ENCODE measurements at places on chromosomes 2 and 18.
A peak's percentile ranks its signal among the peaks of the same experiment; 100 is the strongest.

DNA sequence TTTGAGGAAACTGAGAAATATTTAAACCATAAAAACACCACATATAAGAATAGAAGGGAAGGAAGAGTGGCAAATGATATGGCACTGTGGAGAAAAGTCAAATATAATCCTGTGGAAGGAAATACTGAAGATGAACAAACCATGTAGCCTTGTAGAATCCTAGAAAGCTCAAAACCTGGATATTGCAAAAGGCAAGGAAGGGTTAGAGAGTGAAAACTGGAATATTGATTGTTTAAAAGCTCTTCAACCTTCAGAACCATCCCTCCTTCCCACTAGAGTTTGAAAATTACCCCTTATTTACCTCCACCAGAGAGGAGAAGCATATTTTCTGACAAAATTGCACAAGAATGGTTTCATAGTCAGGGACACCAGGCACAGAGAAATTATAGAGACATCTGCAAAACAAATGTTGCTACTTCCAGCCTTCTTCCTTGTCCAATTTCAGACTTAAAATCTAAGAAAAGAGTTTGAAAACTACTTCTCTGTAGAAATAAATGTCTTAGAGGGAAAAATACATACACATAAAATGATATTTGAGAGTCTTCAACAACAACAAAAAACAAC is 48.0 kb downstream of the ANTXR1 start:
- peaks cover 10% of the 10 kb centered on the region for H3K36me3 ChIP-seq
- H3K27ac ChIP-seq = no peak overlapping the region
- no peak overlapping the region for H3K4me3 ChIP-seq
- no peaks in the 10 kb centered on the region for H3K4me1 ChIP-seq
- H3K27me3 ChIP-seq = peaks cover 39% of the 10 kb centered on the region

DNA sequence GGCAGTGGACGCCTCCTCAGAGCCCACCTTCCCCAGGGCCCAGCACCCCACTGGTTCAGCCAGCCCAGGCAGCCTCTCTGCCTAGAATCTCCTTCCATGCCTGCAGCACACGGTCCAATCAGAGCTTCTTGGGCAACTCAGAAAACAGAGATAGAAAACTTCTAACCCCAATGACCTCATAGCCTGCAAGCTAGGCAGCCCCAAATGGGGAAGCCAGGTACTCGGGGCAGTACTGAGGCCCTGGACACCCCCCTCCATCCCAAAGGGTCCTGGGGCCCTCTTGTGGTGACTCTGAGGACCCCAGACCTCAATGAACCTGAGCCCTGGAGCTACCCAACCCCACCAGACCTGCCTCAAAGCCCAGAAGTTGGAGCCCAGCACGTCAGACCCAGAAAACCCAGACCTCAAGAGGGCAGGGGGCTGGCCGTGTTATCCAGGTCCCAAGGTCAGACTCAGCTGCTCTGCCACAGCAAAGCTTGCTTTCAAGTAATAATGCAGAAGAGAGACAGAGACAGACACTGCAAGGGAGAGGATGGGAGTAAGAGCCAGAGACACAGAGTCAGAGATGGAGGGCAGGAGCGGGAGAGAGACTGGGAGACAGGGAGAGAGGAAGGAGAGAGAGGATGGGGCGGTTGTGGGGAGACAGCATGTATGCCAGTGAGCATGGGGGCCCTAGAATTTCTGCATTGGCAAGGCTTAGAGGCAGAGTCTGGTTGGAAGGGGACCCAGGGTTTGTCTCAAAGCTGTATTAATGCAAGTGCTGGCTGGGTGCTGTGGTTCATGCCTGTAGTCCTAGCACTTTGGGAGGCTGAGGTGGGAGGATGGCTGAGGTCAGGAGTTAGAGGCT is 28.2 kb downstream of the SERTAD2 start:
- H3K27me3 ChIP-seq = no peaks in the 10 kb centered on the region
- no peak overlapping the region for H3K4me3 ChIP-seq
- no peak overlapping the region for H3K27ac ChIP-seq

- H3K27ac ChIP-seq = no peak overlapping the region
- DNase-seq = no peak
- H3K27me3 ChIP-seq = no peaks in the 10 kb centered on the region
Observed at GRCh38 chr2:47225061-47225783, 70.1 kb upstream of the STPG4 start.

DNA sequence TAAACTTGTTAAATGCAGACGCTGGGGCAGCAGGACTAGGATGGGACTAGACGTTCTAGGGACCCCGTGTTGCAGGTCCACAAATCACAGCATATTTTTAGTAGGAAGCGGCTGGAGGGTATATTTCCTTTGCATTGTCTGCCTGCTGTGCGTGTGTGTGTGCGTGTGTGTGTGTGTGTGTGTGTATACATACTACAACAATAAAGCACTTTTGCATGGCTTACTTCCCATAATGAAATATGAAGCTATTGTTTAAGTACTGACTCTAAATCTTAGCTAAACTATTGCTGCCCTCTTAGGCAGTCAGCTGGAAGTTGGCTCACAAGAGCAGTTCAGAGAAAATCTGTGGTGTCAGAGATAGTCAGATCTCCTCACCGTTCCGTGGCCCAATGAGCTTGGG is 133.4 kb downstream of the CABLES1 start:
- H3K27ac ChIP-seq = no peak overlapping the region
- H3K27me3 ChIP-seq = no peaks in the 10 kb centered on the region
- H3K4me3 ChIP-seq = no peak overlapping the region
- peaks cover 35% of the 10 kb centered on the region for H3K4me1 ChIP-seq
- H3K36me3 ChIP-seq = peaks cover 3% of the 10 kb centered on the region

GRCh38 chr2:136407952-136408318 is 290.0 kb upstream of the CXCR4 start:
- peaks cover 26% of the 10 kb centered on the region for H3K27me3 ChIP-seq
- no peak overlapping the region for H3K4me3 ChIP-seq
- H3K4me1 ChIP-seq = no peaks in the 10 kb centered on the region
- no peak for DNase-seq
- H3K27ac ChIP-seq = no peak overlapping the region

GRCh38 chr2:241279413-241279812 is 36.1 kb downstream of the HDLBP start:
- DNase-seq = no peak
- no peak overlapping the region for H3K27ac ChIP-seq
- no peaks in the 10 kb centered on the region for H3K27me3 ChIP-seq
- no peak overlapping the region for H3K4me3 ChIP-seq

- peaks cover 1% of the 10 kb centered on the region for H3K4me1 ChIP-seq
- DNase-seq = no peak
- H3K4me3 ChIP-seq = no peak overlapping the region
Observed at GRCh38 chr2:204321027-204321800, 224.1 kb upstream of the PARD3B start.

DNA sequence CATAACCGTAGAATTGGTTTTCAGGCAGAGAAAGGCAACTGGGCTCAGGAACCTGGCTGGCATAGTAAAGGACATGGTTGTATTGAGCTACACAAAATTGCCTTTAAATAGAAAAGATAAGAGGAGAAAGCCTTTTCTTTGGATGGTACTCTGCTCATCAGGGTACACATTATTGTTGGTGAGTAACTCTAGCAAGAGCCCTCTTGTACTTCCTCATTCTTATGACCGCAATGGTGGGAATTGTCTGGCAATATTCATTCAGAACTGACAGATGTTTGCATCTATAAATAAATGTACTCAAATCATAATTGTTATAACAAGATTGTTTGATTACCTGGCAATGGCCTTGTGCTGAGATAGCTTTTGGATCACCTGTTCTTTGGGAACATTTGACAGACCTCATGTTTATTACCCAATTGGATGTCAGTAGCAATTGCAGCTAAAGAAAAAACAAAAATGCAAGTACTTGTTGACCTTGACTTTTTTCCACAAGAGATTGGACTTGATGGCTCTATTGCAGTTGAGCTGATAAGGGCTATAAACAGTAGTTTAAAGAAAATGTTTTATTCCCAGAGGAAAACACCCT is 43.9 kb downstream of the MEIS1 start:
- no peaks in the 10 kb centered on the region for H3K4me1 ChIP-seq
- no peak for DNase-seq
- H3K36me3 ChIP-seq = no peaks in the 10 kb centered on the region

GRCh38 chr2:148974095-148974494 is 64.4 kb upstream of the LYPD6B start:
- H3K27ac ChIP-seq = no peak overlapping the region
- peaks cover 13% of the 10 kb centered on the region for H3K4me1 ChIP-seq
- no peak overlapping the region for H3K4me3 ChIP-seq
- DNase-seq = no peak

GRCh38 chr2:7071916-7072556 is 154.8 kb downstream of the RNF144A start:
- H3K36me3 ChIP-seq = peaks cover 4% of the 10 kb centered on the region
- no peak for DNase-seq
- peaks cover 15% of the 10 kb centered on the region for H3K4me1 ChIP-seq
- H3K27ac ChIP-seq = no peak overlapping the region
- H3K27me3 ChIP-seq = no peaks in the 10 kb centered on the region

GRCh38 chr2:196169516-196169915 is 1.9 kb downstream of the STK17B start:
- peaks cover 26% of the 10 kb centered on the region for H3K36me3 ChIP-seq
- H3K27me3 ChIP-seq = no peaks in the 10 kb centered on the region
- peak overlapping the region; percentile 94 for H3K4me3 ChIP-seq
- peak overlapping the region; percentile 94 for H3K27ac ChIP-seq
- no peak for DNase-seq

DNA sequence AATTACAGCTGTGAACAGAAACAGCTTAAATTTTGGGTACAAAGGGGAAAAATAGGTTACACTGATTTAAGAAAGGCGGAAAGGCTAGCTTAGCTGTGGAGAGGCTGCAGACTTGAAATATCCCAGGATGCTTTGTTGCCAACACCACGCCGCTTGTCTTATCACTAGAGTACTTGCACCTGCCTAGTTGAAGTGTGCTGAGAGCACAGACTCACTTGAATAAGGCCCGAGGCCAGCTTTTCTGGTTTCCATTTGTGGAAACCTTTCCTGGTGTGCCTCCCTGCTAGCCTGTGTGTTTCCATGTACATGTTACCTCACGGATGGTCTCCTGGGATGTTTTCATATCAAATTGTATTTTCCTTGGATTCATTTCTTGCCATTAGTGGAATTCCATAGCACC is 3.2 kb downstream of the CABLES1 start:
- no peak for DNase-seq
- no peak overlapping the region for H3K4me3 ChIP-seq
- H3K27ac ChIP-seq = no peak overlapping the region
- no peaks in the 10 kb centered on the region for H3K36me3 ChIP-seq
- peaks cover 4% of the 10 kb centered on the region for H3K4me1 ChIP-seq

DNA sequence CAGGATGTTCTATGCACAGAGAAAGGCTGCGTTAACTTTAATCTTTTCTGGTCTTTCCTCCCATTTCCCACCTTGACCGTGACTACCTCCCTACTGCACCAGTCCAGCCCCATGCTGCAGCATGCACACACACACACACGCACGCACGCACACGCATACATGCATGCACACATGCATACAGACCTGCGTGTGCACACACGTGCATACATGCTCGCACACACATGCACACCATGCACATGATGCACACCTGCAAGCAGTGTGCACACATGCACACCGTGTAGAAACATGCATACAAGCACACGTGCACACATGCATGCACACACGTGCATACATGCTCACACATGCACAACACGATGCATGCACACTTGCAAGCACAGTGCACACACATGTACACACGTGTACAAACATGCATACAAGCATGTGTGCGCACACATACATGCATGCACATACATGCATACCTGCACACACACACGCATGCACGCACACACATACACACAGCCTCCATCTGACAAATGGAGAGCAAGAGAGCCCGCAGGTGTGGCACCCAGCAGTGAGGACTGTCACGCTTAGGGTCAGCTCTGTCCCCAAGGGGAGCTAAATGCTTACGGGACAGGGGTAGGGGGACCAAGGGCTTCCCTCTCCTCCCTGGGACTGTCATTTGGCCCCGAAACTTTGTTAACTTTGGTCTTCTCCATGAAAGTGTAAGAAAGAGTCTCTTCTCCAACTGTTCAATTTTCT is 18.2 kb downstream of the SNORC start:
- H3K4me1 ChIP-seq = no peaks in the 10 kb centered on the region
- H3K27ac ChIP-seq = no peak overlapping the region
- H3K27me3 ChIP-seq = peaks cover 36% of the 10 kb centered on the region

DNA sequence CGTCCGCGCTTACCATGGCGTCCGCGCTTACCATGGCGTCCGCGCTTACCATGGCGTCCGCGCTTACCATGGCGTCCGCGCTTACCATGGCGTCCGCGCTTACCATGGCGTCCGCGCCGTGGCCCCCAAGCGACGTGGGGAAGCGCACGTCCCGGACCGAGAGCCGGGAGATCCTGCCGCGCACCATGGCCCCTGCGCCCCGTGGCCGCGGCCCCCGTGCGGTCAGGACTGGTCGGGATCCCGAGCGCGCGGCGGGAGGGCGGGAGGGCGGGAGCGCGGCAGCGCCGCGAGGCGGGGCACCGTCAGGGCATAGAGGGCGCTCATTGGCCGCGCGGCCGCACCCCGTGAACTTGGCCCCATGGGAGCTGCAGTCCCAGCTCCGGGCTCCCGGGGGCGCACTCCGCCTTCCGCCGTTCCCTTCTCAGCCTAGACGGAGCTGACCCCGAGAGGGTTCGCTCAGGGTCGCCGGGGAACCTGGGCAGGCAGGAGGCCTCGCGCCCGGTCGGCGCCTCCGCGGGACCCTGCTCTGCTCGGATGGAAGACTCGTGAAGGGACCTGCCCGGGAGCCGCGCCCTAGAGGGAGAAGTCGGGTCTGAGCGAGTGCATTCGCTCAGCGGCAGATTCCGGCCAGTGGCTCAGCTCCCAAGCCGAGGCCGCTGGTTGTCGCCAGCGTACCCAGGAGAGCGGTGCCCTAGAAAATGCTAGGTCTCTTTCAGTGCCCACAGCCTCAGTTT is at the start of gene ENOSF1:
Gene ENOSF1, minus strand, starts transcription at position 230 of the 734 bp plus-strand sequence. Its CDS starts 43 bp downstream, at position 187.
- H3K27ac ChIP-seq = peak within 1 kb of the TSS; percentile 96
- peaks cover 4% of the 10 kb centered on the region for H3K36me3 ChIP-seq
- peak; percentile 88 for DNase-seq
- H3K4me3 ChIP-seq = peak within 1 kb of the TSS; percentile 90

GRCh38 chr18:3067165-3067661 is 54.3 kb upstream of the LPIN2 start:
- H3K27ac ChIP-seq = peak overlapping the region; percentile 56
- H3K36me3 ChIP-seq = peaks cover 6% of the 10 kb centered on the region
- H3K27me3 ChIP-seq = no peaks in the 10 kb centered on the region
- peaks cover 22% of the 10 kb centered on the region for H3K4me1 ChIP-seq

- H3K27ac ChIP-seq = no peak overlapping the region
- no peaks in the 10 kb centered on the region for H3K36me3 ChIP-seq
- no peak for DNase-seq
- H3K4me1 ChIP-seq = no peaks in the 10 kb centered on the region
- no peak overlapping the region for H3K4me3 ChIP-seq
Observed at GRCh38 chr2:128646091-128646490, 327.4 kb upstream of the HS6ST1 start.

Data from naive thymus-derived CD8-positive, alpha-beta T cell (primary cell).